NCI-H748 treated with DMSO at 0.1 percent for 48 hours (cell line): ENCODE measurements at places on chromosomes 16 and 17.

GRCh38 chr16:85667261-85667660 lies 21.5 kb downstream of the GINS2 start:
- DNase-seq = no peak

GRCh38 chr16:59632276-59632855 lies 898.2 kb upstream of the GOT2 start:
- DNase-seq = no peak

DNA sequence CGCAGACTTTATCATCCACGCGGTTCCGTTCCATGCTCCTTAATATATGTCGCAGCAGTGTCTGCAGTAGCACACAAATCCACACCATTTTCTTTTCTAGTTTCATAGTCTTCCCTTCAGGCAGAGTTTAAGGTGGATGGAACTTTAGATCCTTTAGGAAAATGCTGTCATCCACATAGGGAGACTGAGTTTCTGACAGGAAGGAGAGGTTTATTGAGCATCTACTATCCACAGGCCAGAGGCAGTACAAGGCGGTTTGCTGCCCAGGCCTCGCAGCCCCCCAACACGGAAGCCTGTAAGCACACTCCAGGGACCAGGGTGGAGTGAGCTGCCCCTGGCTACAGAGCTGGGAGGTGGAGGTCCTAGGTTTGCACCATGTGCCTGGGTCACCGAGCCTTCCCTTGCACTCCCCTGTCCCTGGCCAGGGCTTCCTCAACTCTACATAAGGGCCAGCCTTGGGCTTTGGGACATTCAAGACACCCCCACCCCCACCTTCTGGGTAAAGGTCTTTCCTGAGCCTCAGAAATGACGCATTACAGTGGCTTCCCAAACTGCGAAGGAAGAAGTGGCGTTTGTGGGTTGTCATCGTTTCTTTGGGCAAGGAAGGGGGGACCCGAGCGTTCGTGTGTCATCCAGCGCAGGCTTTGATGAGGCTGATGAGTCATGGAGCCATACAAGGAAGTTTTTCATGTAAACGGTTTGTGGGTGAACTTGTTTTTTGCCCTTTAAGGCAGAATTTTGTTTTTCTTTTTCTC lies 146.5 kb upstream of the PLCG2 start:
- DNase-seq = no peak

DNA sequence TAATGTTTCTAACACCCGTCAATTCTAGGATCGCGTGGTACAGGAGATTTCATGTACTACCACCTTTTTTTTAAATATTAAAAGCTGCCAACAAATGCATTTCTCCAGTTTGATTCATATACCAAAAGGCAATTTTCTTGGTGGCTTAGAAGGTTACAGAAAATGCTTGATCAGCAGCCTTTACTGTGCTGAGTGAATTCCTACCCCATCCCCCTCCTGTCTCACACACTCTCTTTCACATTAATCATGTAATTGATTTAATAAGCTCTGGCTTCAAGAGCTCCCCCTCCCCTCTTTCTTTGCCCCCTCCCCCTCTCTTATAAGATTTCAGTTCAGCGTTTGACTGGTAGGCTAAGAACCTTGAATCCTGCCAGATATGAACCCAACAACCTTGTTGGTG lies 110.5 kb downstream of the RBFOX1 start:
- no peak for DNase-seq

DNA sequence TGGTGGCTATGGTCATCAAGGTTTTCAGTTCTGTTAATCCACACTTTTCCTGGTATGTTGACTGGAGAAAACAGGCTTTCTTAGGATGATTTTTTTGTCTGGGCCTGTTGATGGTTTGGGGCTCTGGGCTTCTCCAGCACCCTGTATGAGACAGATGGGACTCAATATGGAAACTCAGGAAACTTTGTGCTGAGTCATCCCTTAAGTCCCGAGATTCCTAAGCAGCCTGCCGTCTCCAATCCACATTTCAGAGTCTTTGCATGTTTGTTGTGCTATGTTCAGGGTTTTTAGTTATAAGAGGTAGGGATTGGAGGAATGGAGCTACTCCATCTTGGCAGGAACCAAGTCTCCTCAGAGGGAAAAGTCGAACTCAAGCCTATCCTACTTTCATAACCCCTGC lies 253.3 kb upstream of the FOXF1 start:
- no peak for DNase-seq

DNA sequence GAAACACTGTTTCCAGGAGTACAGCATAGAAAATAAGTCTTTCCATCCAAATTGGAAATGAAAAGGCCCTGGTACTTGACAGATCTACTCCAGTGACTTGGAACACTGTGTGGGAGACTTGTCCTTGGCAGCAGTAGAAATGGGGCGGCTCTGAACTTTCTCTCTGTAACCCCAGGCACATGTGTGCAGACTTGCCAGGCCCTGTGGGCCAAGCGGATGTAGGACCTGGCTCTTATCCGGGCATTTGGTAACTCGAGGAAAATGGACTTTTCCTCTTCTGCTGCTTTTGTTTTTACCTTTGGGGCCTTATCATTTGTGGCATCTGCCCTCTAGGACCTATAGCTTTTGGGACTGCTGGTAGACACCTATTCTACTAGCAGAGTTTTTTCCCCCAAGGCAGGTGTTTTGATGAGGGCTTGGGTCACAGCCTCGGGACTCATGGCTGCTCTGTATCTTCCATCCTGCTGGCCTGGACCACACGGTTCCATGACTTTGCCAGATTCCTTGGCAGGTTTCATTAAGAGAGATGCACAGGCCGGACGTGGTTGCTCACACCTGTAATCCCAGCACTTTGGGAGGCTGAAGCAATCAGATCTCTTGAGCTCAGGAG lies 43.5 kb downstream of the SMPD3 start:
- no peak for DNase-seq

DNA sequence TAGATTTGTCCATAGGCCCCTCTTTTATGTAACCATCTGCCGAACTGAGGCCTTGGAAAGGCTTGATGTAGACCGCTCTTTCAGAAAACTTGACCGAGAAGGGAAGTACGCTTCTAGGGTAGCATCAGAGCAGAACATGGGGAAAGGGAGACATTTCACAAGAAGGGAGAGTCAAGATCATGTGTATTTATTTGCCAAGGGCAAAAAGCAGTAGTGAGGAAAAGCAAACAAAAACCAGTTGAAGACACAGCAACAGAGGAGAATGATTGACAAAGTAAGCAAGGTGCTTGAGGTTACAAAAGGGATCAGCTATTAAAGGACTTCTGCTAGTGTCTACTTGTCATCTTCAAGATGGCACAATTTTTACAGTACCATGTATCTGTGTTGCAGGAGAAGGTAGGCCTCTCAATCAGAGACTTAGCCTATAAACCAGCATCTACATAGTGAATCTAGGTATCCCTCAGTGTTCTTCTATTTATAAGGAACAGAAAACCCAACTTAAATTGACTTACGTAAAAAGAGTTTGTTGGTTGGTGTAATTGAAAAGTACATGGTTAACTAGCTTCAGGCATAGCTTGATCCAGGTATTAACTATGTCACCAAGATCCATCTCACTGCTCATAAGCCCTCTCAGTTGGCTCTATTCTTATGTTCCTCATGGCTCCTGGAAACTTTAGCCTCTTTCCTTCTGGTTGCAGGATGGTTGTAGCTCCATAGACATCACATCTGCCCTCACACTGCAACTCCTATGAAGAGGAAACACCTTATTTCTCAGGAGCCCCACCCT lies 288.4 kb downstream of the IRX3 start:
- no peak for DNase-seq
